ENCODE measurements at places on chromosomes 6 and 20.

- no peak for DNase-seq
Measured at GRCh38 chr6:138971601-138972000, 16.5 kb downstream of the REPS1 start.

DNA sequence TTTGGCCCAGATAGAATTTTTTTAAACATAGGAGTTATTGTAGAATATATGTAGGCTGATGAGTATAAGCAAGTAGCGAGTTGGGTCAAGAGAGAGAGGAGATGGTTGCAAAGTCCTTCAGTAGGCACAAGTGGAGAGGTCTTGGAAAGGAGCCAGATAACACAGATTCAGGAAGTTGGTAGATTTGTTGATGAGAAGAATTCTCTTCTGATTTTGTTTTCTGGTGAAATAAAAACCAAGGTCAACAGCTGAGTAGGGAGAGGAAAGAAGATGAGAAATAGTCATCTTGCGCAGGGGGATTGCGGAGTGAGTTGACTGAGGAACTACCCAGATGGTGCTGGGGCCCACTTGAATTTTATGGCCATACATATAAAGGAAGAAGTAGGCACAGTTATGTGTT, 17.4 kb upstream of the CD83 start:
- no peak for DNase-seq

GRCh38 chr20:63128367-63128766, 87.6 kb downstream of the YTHDF1 start:
- DNase-seq: no peak

- no peak for DNase-seq
Measured at GRCh38 chr6:156762547-156762946, 14.6 kb upstream of the ARID1B start.

DNA sequence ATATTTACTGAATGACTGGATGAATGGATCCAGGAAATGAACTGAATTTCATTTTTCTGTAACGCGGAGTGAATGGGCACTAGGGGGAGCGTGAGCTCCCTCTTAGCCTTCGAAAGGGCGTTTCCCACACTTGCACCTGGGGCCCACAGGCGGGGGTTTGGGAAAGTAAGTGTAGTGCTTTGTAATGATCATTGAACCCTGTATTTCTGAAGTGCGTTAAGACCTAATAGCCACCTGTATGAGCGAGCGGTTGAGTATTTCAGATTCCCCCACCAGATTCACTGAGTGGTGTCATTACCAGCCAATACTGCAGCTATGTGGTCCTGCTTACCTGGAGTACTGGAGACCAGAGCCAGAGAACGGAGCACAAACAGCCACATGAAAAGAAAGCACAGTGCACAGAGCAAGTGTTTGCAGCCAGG, 10.5 kb downstream of the SYTL3 start:
- DNase-seq: peak; percentile 54
